ENCODE measurements at places on chromosomes 6 and 20.
A peak's percentile ranks its signal among the peaks of the same experiment; 100 is the strongest.

- peak; percentile 1 for DNase-seq
Observed at GRCh38 chr20:58719258-58719657, 26.7 kb downstream of the NPEPL1 start.

DNA sequence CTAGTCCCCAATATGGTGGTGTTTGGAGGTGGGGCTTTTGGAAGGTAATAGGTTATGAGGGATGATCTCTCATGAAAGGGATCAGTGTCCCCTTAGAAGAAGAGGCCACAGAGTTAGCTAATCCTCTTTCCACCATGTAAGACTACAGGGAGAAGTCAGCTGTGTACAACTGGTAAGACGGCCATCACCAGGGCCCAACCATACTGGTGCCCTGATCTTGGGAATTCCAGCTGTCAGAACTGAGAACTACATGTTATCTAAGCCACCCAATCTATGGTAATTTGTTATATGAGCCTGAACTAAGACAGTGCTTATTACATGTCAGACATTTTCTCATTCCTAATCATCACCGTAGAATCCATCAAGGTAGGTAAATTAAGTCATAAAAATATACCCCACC is 77.7 kb upstream of the ZNF217 start:
- DNase-seq = no peak

GRCh38 chr6:20771409-20771808 is 237.2 kb downstream of the CDKAL1 start:
- DNase-seq = no peak

- no peak for DNase-seq
Observed at GRCh38 chr6:127515234-127515793, 3.8 kb downstream of the MTCL3 start.

- DNase-seq = no peak
Observed at GRCh38 chr6:138607478-138608433, 108.5 kb upstream of the NHSL1 start.

GRCh38 chr20:64038224-64038564 is 2.2 kb downstream of the C20orf204 start:
- DNase-seq = no peak

Data from activated T-helper 2 cell treated with anti-CD3 and anti-CD28 coated beads, Interferon-gamma antibody, Interleukin-2, Interleukin-4, amounts not matched to agents 10 μg/mL and 5 μg/mL and 100 μg/mL, durations not matched to agents 14 hours and 24 hours and 36 hours (primary cell).